ENCODE measurements at places on chromosomes 2 and 18.

DNA sequence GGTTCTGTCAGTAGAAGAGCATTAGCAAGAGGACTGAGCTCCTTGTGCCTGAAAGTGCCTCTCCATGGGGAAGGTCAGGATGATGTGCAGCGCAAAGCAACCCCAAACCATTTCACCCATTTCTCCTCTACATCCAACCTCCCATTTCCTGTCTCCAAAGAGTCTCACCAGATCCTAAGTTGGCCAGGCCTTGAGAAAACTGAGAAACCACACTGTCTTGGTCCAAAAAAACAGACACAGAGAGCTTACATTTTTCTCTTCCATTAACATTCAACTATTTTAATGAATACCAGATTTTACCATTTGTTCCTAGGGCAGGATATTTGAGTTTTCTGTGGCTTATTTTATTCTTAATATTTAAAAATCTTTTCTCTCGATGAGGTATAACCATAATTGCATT lies 195.0 kb downstream of the EPHA4 start:
- no peak overlapping the region for H3K27ac ChIP-seq
- H3K36me3 ChIP-seq: no peaks in the 10 kb centered on the region
- peaks cover 10% of the 10 kb centered on the region for H3K4me1 ChIP-seq

- H3K4me1 ChIP-seq: no peaks in the 10 kb centered on the region
- no peaks in the 10 kb centered on the region for H3K27me3 ChIP-seq
- H3K27ac ChIP-seq: no peak overlapping the region
- no peak for DNase-seq
- H3K4me3 ChIP-seq: no peak overlapping the region
Measured at GRCh38 chr2:222398446-222398885, 25.9 kb upstream of the SGPP2 start.

- no peaks in the 10 kb centered on the region for H3K36me3 ChIP-seq
- no peaks in the 10 kb centered on the region for H3K27me3 ChIP-seq
- H3K27ac ChIP-seq: no peak overlapping the region
- peaks cover 5% of the 10 kb centered on the region for H3K4me1 ChIP-seq
- H3K4me3 ChIP-seq: no peak overlapping the region
- DNase-seq: no peak
Measured at GRCh38 chr2:65778137-65778536, 345.7 kb upstream of the SPRED2 start.

- H3K36me3 ChIP-seq: peaks cover 4% of the 10 kb centered on the region
- peaks cover 26% of the 10 kb centered on the region for H3K27me3 ChIP-seq
- no peak for DNase-seq
- peaks cover 9% of the 10 kb centered on the region for H3K4me1 ChIP-seq
- H3K27ac ChIP-seq: no peak overlapping the region
Measured at GRCh38 chr2:88549616-88550292, 77.5 kb downstream of the EIF2AK3 start.

DNA sequence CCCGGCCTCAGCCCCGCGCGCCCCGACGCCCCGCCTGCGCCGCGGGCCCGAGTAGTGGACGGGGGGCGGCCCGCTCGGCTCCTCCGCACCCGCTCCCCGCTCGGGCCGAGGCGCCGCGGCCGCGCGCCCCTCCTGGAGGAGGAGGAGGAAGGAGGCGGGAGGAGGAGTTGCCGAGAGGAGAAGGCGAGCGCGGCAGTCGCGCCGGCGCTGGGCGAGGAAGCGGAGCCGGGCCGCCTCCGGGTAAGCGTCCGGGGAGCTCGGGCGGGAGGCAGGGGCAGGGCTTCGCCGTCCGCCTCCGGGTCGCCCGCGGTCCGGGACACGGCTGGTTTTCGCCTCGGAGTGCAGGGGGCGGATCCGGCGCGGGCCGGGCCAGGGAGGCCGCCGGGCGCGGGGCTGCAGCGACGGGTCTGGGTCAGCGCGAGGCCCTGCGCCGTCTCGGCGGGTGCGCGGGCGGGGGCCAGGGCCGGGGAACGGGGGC lies at the start of gene SOCS6:
Gene SOCS6, plus strand, starts transcription at position 195 of the 478 bp plus-strand sequence. CDS start 35,624 bp downstream, outside the sequence.
- H3K4me1 ChIP-seq: peaks cover 44% of the 10 kb centered on the region
- H3K27ac ChIP-seq: peak within 1 kb of the TSS; percentile 99

DNA sequence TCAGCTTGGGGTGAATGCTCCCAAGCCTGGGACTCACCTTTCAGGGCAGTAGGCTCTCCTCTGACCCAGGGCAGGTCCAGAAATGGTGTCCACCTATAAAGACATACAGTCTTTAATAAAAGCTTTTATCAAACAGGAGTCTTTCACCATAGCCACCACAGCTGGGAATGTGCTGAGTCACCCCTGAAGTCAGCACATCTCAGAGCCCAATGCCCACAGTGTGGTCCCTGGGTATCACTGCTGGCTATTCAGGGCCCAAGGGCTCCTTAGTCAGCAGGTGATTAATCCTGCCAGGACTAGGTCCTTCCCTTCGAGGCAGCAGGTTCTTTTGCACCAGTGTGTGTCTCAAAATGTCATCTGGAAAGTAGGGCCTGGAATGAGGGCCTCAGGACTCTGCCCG lies 181.9 kb downstream of the MEMO1 start:
- DNase-seq: no peak
- H3K4me1 ChIP-seq: no peaks in the 10 kb centered on the region
- H3K4me3 ChIP-seq: no peak overlapping the region

DNA sequence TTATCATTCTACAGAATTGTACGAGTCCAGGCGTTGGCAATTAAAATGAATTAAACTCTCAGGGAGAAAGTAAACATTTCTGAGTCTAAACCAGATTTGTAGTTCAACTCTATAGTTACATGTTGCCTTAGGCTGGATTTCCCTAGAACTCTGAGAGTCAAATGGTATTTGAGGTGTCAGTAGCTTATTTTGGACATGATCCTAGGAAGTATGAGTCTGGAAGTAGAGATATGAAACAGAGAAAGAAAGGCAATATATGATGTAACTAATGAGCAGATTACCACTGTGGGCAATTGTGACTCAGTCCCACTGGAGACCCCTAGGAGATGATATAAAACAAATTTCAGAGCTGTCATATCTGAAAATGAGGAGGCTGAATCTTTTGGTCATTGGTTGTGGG lies 199.1 kb upstream of the UBE2E3 start:
- no peak overlapping the region for H3K4me3 ChIP-seq
- no peaks in the 10 kb centered on the region for H3K4me1 ChIP-seq
- H3K27ac ChIP-seq: no peak overlapping the region
- no peak for DNase-seq

GRCh38 chr2:20353241-20353992 lies 2.8 kb upstream of the PUM2 start:
- peaks cover 6% of the 10 kb centered on the region for H3K36me3 ChIP-seq
- H3K4me1 ChIP-seq: peaks cover 20% of the 10 kb centered on the region
- H3K27me3 ChIP-seq: no peaks in the 10 kb centered on the region
- DNase-seq: no peak
- peak overlapping the region; percentile 85 for H3K27ac ChIP-seq

GRCh38 chr2:38106405-38107094 lies 30.6 kb upstream of the CYP1B1 start:
- H3K36me3 ChIP-seq: peaks cover 16% of the 10 kb centered on the region
- H3K4me1 ChIP-seq: peaks cover 51% of the 10 kb centered on the region
- peak overlapping the region; percentile 73 for H3K4me3 ChIP-seq
- DNase-seq: no peak
- no peaks in the 10 kb centered on the region for H3K27me3 ChIP-seq

- H3K27me3 ChIP-seq: peaks cover 46% of the 10 kb centered on the region
- peak overlapping the region; percentile 22 for H3K27ac ChIP-seq
- peaks cover 15% of the 10 kb centered on the region for H3K4me1 ChIP-seq
- no peak for DNase-seq
- no peak overlapping the region for H3K4me3 ChIP-seq
Measured at GRCh38 chr2:126781806-126782205, 116.9 kb upstream of the TEX51 start.

DNA sequence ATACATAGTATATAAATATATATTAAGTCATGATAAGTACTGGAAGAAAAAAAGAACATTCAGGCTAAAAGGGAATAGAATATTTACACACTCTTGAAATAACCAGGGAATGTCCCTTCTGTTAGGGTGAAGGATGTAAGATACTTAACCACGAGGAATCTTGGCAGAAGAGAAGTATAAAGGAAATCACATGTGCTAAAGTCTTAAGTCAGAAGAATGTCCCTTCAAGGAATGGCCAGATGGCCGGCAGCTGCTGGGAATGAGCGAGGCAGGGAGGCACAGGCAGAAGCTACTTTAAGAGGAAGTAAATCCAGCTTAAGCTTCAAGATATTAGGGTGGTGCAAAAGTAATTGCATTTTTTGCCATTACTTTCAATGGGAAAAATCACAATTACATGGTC lies 5.5 kb downstream of the CCDC102B start:
- H3K4me3 ChIP-seq: no peak overlapping the region
- H3K36me3 ChIP-seq: no peaks in the 10 kb centered on the region
- H3K27ac ChIP-seq: no peak overlapping the region
- no peak for DNase-seq
- no peaks in the 10 kb centered on the region for H3K27me3 ChIP-seq

GRCh38 chr2:205527801-205528200 lies 154.5 kb upstream of the NRP2 start:
- H3K27ac ChIP-seq: no peak overlapping the region
- no peaks in the 10 kb centered on the region for H3K36me3 ChIP-seq
- peaks cover 15% of the 10 kb centered on the region for H3K4me1 ChIP-seq

DNA sequence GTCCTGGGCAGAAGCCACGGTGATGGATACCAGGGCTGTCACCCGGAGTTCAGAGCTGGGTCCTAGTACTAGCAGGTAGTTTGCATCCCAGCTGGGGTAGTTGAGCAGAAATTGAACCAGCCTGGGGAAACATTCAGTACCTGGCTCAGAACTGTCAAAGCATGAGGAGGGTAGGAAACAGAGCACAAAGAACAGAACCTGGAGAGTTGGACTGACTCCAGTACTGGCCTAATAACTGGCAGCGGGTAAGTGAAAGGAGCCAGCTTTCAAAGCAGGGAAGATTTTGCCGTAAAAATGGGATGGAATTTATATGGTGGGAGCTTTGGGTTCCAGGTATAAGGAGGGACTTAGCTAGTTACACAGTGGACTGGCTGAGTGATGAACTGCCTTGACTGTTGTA lies 23.8 kb downstream of the ATG16L1 start:
- no peak overlapping the region for H3K27ac ChIP-seq
- no peaks in the 10 kb centered on the region for H3K27me3 ChIP-seq
- DNase-seq: no peak
- no peak overlapping the region for H3K4me3 ChIP-seq
- no peaks in the 10 kb centered on the region for H3K4me1 ChIP-seq

GRCh38 chr18:74951165-74951760 lies 257.7 kb downstream of the PTGR3 start:
- no peak overlapping the region for H3K4me3 ChIP-seq
- no peaks in the 10 kb centered on the region for H3K36me3 ChIP-seq
- no peak for DNase-seq
- H3K4me1 ChIP-seq: peaks cover 7% of the 10 kb centered on the region
- H3K27ac ChIP-seq: no peak overlapping the region

- no peaks in the 10 kb centered on the region for H3K4me1 ChIP-seq
- H3K27ac ChIP-seq: no peak overlapping the region
- no peak for DNase-seq
Measured at GRCh38 chr18:36086186-36086585, 18.8 kb upstream of the RPRD1A start.

DNA sequence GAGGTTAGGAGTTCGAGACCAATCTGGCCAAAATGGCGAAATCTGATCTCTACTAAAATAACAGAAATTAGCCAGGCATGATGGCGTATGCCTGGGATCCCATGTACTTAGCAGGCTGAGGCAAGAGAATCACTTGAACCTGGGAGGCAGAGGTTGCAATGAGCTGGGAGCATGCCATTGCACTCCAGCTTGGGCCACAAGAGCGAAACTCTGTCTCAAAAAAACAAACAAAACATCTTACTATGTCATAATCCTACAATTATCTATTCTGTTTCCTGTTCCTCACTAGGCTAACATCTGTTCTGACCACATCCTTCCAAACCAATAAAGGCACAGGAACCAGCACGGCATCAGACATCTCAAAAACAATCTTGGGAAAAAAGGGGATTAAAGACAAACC lies 361.8 kb upstream of the UBE2E3 start:
- no peak for DNase-seq
- no peak overlapping the region for H3K27ac ChIP-seq

GRCh38 chr2:113277474-113278072 lies 1.1 kb downstream of the PAX8 start:
- no peak for DNase-seq
- no peak overlapping the region for H3K27ac ChIP-seq
- peaks cover 14% of the 10 kb centered on the region for H3K4me1 ChIP-seq

DNA sequence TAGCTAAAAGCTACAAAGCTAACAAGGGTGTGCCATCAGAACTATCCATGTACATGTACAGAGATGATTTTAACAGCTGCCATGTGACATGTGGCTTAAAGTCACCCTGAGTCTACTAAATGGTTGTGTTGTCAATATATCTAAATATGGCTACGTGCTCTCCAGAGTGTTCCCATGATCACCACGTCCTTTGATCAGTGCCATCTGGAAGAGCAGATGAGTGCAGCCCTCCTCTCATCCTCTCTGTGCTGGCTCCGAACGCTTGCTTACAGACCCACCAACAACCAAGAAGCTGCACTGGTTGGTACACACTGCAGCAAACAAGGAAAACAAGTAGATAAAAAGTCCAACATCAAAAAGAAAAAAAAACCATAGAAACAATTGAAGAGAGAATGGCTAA lies 88.6 kb upstream of the NARS1 start:
- H3K4me1 ChIP-seq: peaks cover 5% of the 10 kb centered on the region
- no peak for DNase-seq
- no peak overlapping the region for H3K4me3 ChIP-seq
- no peak overlapping the region for H3K27ac ChIP-seq
- no peaks in the 10 kb centered on the region for H3K36me3 ChIP-seq

DNA sequence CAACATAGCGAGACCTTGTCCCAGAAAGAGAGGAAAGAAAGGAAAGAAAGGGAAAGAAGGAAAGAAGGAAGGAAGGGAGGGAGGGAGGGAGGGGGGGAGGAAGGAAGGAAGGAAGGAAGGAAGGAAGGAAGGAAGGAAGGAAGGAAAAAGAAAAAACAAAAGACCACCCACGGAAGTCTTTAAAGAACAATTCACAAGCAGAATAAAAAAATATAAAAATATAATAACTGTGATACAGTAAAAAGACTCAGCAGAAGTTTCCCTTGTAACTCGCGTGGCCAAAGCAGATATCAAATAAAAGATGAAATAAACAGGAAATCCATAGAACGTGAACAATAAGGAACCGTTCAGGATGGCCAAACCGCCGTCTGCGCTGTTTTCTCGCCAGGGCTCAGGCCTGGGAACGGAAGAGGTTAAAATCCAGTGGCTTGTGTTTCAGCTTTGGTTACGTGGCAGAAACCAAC lies 1.2 kb upstream of the SLC1A4 start:
- H3K27me3 ChIP-seq: peaks cover 21% of the 10 kb centered on the region
- peak overlapping the region; percentile 92 for H3K27ac ChIP-seq
- H3K36me3 ChIP-seq: peaks cover 3% of the 10 kb centered on the region
- peak overlapping the region; percentile 95 for H3K4me3 ChIP-seq

GRCh38 chr2:3491306-3491705 lies 28.0 kb downstream of the ADI1 start:
- no peak overlapping the region for H3K4me3 ChIP-seq
- H3K27me3 ChIP-seq: no peaks in the 10 kb centered on the region
- no peak for DNase-seq
- peaks cover 10% of the 10 kb centered on the region for H3K4me1 ChIP-seq
- H3K36me3 ChIP-seq: peaks cover 5% of the 10 kb centered on the region
- no peak overlapping the region for H3K27ac ChIP-seq

All from type B pancreatic cell (in vitro differentiated cells).